ENCODE measurements at places on chromosomes 1 and 21.

GRCh38 chr1:24849672-24850295 is 80.3 kb downstream of the RUNX3 start:
- no peak for DNase-seq

DNA sequence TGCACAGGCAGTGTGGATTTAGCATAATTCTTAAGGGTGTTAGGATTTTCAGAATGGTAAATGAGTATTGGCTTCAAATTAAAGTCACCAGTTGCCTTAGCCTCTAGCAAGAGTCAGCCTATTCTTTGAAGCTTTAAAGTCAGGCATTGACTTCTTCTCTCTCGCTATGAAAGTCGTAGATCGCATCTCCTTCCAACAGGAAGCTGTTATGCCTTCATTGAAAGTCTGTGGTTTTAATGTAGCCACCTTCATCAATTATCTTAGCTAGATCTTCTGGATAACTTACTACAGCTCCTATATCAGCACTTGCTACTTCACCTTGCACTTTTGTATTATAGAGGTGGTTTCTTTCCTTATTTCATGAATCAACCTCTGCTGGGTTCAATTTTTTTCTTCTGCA is 320.2 kb downstream of the PTPRC start:
- no peak for DNase-seq

- peak; percentile 86 for DNase-seq
Measured at GRCh38 chr1:2300004-2300771, 72.1 kb downstream of the SKI start.

DNA sequence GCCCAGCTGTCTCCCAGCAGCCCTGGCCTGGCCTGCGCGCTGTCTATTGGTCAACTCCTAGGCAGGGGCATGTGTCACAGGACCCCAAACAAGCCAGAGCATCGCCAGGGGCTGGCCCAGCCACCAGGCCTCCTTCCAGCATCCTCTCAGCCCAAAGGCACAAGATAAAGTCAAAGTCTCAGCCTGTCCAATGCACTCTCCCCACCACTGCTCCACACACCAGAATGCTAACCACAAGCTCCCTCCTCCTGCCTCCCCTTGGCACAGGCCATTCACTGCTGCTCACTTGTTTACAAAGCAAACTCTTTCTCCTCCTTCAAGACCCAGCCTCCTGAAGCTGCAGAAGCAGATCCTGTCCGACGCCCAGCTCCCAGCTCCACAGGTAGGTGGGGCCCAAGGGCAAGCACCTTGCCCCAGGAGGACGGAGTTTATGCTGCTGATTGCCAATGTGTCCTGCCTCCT is 133.4 kb downstream of the DMRTB1 start:
- no peak for DNase-seq

- DNase-seq: no peak
Measured at GRCh38 chr1:70210820-70211219, 5.4 kb upstream of the LRRC40 start.

DNA sequence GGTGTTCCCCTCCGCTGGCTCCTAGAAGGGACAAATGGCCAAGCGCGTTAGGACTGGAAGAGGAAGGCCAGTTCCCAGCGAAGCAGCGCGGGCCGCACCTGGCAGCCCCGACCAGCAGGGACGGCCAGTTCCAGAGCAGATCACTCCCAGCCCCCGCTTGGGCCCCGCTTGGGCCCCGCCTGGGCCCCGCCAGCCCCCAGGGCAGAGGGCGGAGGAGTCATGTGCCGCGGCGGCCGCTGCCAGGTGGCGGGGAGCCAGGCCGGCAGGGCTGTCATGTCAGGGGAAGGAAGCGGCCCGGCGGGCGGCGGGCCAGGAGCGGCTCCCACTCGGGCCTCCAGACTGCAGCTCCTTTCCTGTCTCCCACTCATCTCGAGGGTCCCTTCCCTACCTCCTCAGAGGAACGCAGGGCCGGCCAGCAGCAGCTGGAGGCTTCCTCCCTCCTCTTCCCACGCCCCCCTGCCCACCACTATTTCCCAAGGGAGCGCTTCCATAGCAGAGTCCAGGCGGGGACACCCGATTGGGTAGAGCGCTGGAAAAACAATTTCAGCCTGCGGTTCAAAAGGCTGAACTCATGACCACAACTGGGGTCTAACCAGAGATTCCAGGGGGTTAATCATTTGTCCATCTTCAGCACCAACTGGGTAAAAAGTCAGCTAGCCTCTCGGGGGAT is 16.5 kb downstream of the ZNF697 start:
- DNase-seq: no peak

GRCh38 chr1:231715816-231716722 is 89.5 kb downstream of the DISC1 start:
- DNase-seq: no peak

- no peak for DNase-seq
Measured at GRCh38 chr1:34928699-34929496, 552 bp downstream of the DLGAP3 start.

- DNase-seq: no peak
Measured at GRCh38 chr1:210360852-210361477, 32.3 kb downstream of the HHAT start.

- peak; percentile 5 for DNase-seq
Measured at GRCh38 chr1:175188936-175189335, 3.6 kb downstream of the KIAA0040 start.

GRCh38 chr21:44969931-44970755 is 30.3 kb downstream of the SLX9 start:
- DNase-seq: no peak

DNA sequence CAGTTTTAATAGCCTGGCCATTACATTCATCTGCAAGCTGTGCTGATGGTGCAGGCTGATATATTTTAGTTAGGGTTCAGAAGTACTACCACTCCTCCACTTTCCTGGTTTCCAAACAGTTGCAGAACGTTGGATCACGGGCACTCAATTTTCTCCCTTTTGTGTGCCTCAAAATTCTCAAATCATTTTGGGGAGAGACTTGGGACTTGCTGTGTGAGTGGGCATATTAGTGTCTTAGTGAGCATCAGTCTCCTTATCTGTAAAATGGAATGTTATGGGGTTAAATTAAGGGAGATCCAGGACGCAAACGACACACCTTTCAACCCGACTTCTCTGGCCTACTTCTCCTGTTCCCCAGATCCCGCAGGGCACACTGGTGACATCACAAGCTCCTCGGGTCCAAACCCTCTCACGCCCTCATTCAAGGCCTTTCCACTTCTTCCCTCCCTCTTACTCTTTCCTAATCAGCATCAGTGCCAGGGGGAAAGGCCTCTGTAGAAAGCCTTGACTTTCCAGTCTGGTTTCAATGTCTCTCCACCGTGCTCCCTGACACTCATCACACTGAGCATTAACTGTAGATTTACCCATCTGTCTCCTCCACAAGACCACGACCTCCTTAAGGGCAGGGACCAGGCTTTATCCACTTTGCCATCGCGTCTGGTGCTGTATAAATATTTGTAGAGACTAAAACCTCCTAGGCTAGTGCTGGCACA is 1.2 kb downstream of the PIGP start:
- no peak for DNase-seq

DNA sequence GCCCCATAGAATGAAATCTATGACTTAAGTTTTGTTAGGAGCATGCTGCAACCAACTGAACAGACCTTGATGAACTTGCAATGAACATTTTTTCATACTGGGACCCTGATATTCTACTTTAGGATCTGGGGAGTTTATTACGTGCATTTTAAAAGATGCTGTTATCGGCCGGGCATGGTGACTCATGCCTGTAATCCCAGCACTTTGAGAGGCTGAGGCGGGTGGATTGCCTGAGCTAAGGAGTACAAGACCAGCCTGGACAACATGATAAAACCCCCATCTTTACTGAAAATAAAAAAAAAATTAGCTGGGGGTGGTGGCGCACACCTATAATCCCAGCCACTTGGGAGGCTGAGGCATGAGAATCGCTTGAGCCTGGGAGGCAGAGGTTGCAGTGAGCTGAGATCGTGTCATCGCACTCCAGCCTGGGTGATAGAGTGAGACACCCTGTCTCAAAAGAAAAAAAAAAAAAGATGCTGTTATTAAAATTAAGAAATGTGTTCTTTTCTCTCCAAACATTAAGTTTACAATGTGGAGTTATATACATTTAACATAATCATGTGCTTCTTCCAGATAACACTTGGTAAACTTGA is 7.1 kb downstream of the MPZL1 start:
- no peak for DNase-seq

DNA sequence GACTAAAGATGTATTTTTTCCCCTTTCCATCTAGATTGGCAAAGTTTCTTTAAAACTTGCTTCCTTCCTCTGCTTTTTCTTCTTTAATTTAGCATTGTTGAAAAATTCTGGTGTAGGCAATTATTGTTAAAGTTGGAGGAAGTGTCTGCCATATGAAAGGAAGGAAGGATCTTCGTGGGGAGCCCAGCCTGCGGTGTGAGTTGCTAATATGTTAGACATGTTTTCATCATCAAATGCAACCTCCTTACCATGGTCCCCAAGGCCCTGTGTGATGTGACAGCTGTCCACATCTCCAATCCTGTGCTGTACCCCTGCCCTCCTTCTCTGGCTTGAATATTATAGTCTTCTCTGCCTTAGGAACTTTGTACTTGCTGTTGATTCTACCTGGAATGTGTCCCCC is 81.0 kb upstream of the ZBTB18 start:
- DNase-seq: no peak

- DNase-seq: no peak
Measured at GRCh38 chr1:39128959-39129358, 75.5 kb upstream of the MACF1 start.

- DNase-seq: no peak
Measured at GRCh38 chr1:229238674-229239415, 32.1 kb upstream of the RAB4A start.

DNA sequence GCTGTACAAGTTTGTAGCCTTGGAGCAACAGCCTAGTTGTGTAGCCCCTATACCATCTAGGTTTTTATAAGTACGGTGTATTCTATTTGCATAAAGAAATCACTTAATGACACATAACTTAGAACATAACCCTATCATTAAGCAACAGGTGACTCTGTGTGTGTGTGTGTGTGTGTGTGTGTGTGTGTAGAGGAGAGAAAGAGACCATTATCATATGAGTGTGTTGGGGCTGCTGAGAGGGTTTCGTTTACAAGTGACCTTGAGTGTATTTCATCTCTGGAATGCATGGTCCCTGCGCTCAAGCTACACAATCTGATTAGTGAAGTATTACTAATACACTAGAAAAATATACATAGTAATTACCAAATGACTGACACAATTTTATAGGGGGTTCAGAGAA is 115.1 kb downstream of the RABGAP1L start:
- no peak for DNase-seq

DNA sequence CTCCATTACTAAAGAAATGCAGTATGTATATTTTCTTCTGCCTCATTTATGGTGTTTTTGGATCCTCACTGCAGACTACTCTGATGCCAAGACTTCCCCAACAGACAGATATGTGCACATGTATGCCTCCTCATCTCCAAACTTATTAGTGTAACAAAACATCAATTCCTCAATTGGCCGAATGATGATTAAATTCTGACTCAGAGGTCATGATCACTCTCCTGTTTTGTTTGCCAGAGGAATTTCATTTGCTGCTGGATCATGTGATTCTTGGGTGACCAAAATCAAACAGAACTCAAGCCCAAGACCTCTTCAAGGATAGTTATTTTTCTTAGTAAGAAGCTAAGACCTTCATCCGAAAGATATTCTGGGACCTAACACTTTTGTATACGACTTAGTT is 227.6 kb downstream of the LMO4 start:
- DNase-seq: no peak

- DNase-seq: no peak
Measured at GRCh38 chr1:223827193-223827663, 18.5 kb downstream of the TP53BP2 start.

DNA sequence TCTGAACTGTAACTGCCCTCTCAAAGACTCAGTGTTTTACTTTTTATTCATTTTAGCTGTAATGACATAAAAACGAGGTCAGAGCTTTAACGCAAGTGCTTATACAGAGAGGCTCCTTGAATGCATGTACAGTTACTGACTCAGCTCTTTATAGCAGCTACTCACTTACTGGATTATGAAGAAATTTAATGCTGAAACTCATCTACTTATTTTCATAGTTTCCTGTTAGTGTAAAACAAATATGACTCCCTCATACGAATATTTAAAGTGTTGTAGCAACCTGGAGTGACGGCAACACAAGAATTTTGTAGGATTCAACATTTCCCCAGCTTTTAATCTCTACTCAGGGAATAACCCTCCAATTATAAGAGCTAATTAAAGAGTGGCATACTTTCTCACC is 32.7 kb downstream of the ADSS2 start:
- DNase-seq: no peak

DNA sequence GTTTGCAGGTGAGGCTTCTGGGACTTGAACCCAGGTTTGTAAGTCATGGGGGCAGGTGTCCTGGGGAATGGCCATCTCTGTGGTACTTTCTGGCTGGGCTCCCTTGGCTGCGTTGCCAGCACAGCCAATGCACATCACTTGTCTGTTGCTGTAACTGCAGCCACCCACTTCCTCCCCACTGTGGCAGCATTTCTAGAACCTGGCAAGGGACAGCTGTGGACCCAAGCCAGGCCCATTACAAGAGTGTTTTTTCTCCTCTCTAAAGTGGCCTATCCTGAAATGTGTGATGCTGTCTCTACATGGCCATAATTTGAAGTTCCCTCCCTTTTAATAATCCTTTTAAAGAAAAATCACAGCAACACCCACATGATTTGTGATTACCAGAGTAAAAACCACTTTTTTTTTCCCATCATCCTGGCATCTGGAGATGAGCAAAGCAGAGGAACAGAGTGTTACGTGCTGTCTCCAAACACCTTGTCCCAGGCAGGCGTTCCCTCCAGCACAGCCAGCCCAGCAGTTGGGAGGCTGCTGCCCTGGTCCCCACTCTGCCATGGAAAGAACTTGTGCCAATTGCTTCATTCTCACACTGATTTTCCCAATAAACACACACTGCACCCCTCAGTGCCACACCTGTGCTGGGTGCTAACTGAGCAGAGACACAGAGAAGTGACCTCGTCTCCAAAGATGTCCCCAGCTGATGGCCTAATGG is 360.6 kb upstream of the USP24 start:
- DNase-seq: no peak
